ENCODE measurements at places on chromosomes 5 and 9. TPM values are rescaled to one million over a fixed set of nuclear protein-coding genes. Genes with fewer than 3 reads are reported as not detected.

DNA sequence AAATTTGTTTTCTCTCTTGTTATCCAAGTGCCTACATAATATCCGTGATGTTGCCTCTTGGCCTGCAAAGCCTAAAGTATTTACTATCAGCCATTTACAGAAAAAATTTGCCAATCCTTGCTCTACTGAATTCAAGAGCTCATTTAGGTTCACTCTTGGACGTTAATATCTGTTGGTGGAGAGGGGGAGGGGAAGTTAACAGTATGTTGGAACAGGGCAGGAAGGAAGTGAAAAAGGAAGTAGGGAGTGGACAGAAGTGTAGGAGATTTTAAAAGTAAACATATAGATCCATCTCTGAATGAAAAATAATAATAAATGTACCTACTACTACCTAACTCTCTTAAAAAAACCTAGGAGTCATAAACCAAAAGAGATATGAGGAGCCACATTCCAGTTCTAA is 32.8 kb downstream of the ZNF608 start:
- peaks cover 14% of the 10 kb centered on the region for H3K4me1 ChIP-seq

Gene DMRT1
- total RNA-seq, result not detected

Gene ITGA1
- 23.1 TPM for total RNA-seq

DNA sequence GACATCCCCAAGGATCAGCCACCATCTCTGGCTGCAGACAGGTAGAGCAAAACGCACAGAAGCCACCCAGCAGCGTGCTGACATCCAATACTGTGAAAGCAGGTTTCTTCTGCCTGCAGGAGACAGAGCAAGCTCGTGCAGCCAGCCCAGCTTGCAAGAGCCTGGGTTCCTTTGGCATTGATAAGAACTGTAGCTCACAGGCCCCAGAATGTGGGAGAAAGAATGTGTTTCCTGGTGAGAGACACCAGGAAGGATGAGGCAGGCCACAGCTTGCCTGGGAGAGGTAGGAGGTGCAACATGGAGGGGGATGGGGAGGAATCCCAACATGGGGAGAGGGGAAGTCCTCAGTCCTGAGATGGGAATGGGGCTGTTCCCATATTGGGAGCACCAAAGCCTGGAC is 34.0 kb upstream of the ARAP3 start:
- H3K36me3 ChIP-seq, result no peaks in the 10 kb centered on the region
- no peak overlapping the region for H3K4me3 ChIP-seq
- H3K4me1 ChIP-seq, result peaks cover 10% of the 10 kb centered on the region

Gene CHSY3
- total RNA-seq, result 1.5 TPM

GRCh38 chr9:90943341-90943740 is 141.7 kb downstream of the SYK start:
- peaks cover 1% of the 10 kb centered on the region for H3K27me3 ChIP-seq
- H3K4me3 ChIP-seq, result no peak overlapping the region
- no peaks in the 10 kb centered on the region for H3K4me1 ChIP-seq
- H3K27ac ChIP-seq, result no peak overlapping the region
- H3K36me3 ChIP-seq, result no peaks in the 10 kb centered on the region
- DNase-seq, result no peak

- H3K36me3 ChIP-seq, result no peaks in the 10 kb centered on the region
- H3K4me3 ChIP-seq, result no peak overlapping the region
Observed at GRCh38 chr5:123452401-123452800, 29.2 kb upstream of the CEP120 start.

Gene FBP1
- total RNA-seq, result 0.29 TPM

GRCh38 chr5:579211-579610 is 32.9 kb upstream of the CEP72 start:
- no peaks in the 10 kb centered on the region for H3K36me3 ChIP-seq
- no peak overlapping the region for H3K27ac ChIP-seq
- H3K27me3 ChIP-seq, result peaks cover 4% of the 10 kb centered on the region
- no peaks in the 10 kb centered on the region for H3K4me1 ChIP-seq
- no peak for DNase-seq

- H3K4me3 ChIP-seq, result no peak overlapping the region
- no peak overlapping the region for H3K27ac ChIP-seq
Observed at GRCh38 chr9:28082671-28083070, 509.4 kb upstream of the C9orf72 start.

- DNase-seq, result no peak
- no peak overlapping the region for H3K27ac ChIP-seq
- H3K4me3 ChIP-seq, result no peak overlapping the region
Observed at GRCh38 chr5:61790007-61790406, 457.9 kb downstream of the ZSWIM6 start.

- H3K36me3 ChIP-seq, result no peaks in the 10 kb centered on the region
- H3K27me3 ChIP-seq, result peaks cover 14% of the 10 kb centered on the region
- no peak overlapping the region for H3K4me3 ChIP-seq
- no peak overlapping the region for H3K27ac ChIP-seq
Observed at GRCh38 chr5:1759378-1759970, 40.2 kb downstream of the MRPL36 start.
